ENCODE measurements at places on chromosomes 4 and X.

- DNase-seq, result no peak
Observed at GRCh38 chrX:154535892-154536291, 10.8 kb downstream of the G6PD start.

- DNase-seq, result no peak
Observed at GRCh38 chr4:125043486-125043885, 271.3 kb upstream of the FAT4 start.

GRCh38 chr4:179989975-179990374 is 2253.2 kb upstream of the TENM3 start:
- no peak for DNase-seq

DNA sequence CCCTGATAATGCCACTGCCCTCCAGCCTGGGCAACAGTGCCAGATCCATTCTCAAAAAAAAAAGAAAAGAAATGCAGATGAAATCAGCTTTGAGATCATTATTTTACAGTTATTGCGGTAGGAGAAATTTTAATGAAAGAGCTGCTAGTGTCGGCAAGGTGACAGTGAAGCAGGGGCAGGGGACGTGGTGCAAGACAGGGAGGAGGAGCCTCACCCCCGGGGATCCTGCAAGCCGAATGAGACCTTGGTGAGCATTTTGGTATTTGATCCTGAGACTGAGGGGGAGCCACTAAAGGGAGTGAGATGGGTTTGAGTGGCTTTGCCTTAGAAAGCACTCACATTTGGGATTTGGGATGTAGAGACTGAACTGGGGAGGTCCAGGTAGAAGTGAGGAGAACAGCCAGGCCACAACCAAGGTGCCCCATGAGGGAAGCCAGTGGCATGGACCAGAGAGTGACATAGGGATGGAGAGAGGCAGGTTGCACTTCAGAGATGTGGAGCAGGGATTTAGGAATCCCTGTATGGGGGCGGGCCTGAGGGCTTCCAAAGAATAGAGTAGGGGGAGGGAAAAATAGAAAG is 23.6 kb downstream of the RBM10 start:
- no peak for DNase-seq
